Suppressor macrophage (primary cell): ENCODE measurements at places on chromosomes 1 and 21.

GRCh38 chr1:105294838-105295237 lies 1545.1 kb downstream of the AMY1C start:
- no peak for DNase-seq

DNA sequence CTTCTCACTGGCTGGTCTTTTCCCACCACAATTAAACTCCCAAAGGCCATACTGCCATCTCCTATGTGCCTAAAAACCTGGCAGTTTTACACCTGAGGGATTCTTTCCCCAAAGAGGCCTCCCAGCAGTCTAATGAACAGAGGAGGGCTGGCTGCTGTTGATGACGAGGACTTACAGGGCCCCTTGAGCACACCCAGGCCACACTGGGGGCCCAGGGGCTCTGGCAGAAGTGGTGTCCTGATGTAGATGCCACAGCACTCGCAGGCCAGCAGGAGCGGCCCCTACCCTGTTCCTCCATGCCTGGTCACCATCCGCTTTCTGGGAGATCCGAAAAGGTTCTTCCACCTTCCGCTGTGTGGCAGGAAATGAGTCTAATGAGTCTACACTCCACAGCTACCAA lies 24.2 kb downstream of the POFUT2 start:
- no peak for DNase-seq

DNA sequence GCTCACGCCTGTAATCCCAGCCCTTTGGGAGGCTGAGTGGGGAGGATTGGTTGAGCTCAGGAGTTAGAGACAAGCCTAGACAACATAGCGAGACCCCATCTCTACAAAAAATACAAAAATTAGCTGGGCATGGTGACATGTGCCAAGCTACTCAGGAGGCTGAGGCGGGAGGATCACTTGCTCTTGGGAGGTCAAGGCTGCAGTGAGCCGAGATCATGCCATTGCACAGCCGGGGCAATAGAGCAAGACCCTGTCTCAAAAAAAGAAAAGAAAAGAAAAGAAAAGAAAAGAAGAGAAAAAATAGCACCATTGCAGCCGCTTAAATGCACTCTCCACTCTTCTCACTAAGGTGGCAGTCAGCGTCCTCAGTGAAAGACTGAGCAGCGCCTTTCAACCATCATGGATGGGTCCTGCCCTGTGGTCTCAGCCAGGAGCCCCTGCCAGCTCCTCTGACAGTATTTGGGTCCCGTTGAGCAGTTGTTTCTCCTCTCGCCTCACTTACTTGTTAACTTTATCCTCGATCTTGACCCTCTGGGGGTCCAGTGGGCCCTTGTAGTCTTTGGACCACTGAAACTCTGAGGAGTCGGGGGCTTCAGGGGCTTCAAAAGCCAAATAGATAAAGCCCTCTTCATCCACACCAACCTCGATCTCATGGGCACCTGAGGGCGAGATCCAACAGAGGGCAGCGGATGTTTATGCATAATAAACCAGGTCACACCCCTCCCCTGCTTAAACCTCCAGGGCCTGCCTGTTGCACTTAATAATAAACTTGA lies 36.9 kb downstream of the MYOM3 start:
- no peak for DNase-seq

DNA sequence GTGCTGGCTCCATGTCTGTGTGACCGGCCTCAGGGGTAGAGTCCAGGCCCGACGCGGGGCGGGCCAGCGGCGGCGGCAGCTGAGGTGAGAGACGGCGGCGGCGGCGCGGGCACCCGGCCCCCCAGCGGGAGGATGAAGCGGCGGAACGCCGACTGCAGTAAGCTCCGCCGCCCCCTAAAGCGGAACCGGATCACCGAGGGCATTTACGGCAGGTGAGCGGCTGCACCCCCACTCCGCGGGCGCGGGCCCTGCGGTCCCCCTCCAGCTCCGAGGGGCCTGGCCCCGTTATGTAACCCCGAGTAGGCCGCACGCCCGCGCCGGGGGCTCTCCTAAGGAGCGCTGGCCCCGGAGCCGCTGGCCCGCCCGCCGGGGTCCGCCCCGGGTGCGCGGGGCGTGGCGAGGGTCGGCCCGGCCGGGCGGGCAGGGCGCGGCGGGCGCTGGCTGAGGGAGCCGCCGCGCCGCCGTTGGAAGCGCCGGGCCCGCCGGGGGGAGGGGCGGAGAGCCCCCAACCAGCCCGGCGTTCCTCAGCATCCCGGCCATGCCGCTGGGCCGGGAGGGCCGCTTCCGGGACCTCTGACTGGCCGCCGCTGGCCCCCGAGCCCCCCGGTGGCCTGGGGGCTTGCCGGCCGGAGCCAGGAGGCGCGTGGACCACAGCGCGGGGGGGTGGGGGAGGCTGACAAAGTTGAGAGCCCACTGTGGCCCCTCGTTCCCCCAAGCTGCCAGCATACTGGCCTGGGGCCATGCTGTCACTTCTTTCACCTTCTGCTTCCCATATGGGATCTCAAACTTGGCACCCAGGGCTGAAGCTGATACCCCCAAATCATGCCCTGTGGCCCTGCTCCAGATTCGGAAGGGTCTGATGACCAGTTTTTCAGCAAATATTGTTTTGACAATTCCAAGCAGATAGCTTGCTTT lies 527 bp downstream of the MACO1 start:
- DNase-seq: no peak

DNA sequence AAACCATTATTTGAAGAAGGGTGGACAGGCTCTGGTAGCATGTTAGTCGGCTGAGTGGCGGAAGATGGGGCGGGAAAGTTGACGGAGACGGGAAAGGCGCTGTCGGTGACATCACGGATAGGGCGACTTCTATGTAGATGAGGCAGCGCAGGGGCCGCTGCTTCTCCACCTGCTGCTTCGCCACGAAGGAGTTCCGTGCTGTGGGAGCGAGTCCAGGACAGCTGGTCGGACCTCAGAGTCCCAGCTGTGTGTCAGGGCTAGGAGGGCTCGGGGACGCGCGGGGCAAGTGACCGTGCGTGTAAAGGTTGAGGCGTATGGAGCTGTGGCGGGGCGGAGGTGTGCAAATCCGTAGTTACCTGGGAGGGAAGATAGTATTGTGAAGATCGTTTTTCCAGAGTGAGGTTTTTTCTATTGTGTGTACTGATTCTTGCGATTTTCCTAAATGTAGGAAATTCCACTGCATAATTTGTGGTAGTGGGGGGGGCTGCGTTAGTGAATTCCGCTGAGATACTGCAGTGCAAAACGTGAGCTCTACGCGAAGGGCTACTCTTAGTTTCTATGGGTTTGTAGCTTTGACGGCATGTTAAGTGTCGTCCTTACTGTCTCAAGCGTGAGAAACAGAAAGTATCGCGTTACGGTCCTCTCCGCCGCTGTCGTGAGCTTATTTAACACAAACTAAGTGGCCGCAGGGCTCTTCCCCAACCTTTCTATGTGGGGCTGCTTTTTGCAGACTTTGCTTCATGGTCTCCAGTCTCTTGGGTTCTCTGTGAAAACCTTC lies 111.2 kb upstream of the NBPF11 start:
- peak; percentile 57 for DNase-seq

DNA sequence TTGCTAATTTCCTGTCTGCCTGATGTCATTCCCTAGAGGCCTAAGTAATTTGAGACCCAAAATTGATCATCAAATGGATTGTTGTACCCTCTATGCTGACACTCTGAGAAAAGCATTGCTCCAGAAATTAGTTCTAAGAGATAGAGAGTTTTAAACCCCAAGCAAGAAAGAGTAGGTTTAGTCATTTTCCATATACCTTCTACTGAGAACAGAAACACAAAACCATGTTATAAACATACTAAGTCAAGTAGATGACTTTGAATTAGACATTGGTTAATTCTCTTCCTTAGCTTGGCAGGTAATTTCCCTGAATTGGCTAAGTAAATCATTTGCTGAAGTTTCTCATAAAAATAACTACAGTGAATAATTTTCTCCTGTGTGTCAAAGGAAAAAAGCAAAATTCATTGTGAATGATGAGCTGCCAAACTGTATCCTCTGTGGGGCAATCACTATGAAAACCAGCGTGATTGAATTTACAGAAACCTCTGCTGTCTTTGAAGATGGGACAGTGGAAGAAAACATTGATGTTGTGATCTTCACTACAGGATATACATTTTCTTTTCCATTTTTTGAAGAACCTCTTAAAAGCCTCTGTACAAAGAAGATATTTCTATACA lies 20.1 kb downstream of the FMO4 start:
- no peak for DNase-seq

DNA sequence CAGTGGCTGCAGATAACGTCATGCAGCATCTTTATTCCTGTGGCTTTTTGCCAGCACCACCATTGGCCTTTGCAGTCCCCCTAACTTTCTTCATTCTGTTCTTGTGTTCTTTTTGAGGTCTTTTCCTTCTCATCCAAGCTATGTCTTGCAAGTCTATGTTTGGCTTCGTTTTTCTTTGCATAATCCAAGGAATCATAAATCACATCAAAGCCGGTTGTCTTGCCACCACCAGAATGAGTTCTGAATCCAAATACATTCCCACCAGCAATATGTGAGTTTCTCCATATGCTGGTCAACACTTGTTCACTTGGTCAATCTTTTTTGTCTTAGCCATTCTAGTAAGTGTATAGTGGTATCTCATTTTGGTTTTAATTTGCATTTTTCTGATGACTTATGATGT lies 70.6 kb upstream of the AK4 start:
- DNase-seq: no peak
